Activated CD4-positive, alpha-beta T cell treated with anti-CD3 and anti-CD28 coated beads for 4 hours (primary cell): ENCODE measurements at places on chromosomes 2 and 18.

DNA sequence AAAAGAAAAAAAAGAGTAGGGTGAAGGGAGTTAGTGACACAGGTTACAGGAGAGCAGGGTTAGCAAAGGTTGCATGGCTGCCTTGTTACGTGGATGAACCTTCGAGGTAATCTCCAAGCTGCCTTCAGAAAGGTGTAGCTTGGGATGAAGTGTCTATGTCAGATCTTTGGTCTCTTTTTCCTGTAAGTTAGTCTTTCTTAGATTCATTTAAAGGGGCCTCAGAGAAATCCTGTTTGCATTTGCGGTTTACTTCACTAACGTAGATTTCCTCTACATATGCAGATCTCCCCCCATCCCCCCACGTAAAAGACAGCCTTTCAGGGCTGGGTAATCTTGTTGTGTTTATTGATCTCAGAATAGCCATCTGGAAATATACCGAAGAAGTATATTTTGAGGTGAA is 83.7 kb downstream of the MTA3 start:
- DNase-seq = peak; percentile 3

DNA sequence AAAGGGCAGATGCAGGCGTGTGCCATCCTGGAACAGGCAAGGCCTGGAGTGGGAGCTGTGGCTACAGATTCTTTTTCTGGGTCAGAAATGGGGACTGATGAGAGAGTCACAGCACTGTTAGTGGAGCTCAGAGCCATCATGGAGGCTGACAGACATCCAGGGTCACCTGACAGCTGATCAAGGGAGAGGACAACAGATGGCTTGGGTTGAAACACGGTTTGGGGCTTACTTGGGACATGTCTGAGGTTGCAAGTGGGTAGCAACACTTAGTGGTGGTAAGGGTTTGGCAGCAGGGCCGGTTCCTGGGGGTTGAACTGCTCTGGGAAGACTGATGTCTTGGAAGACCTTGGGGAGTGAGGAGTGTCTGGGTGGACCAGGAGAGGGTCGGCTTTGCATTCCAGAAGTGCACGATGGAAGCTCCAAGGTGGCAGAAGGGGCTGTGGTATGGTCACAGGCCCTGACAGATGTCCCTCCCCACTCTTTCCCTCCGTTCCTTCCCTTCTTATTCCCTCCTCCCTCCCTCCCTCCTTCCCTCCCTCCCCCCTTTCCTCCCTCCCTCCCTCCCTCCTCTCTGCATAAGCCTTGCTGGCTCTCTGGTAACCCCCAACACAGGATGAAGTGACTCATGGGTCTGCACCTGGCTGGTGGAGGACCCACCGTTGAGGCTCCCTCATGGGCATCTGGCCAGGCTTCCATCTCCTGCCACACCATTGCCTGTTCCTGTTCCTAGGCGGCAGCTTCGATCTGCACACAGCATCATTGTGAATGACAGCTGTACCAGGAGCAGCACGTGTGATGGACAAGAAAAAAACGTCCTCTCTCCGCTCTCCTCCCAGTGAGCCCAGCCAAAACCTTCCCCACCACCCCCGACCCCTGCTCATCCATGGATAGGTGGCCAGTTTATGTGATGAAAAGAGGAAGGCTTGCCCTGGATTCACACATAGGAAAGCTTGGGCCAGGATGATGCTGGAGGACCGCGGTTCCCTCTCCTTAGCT is 63.8 kb upstream of the RPL31 start:
- no peak for DNase-seq

DNA sequence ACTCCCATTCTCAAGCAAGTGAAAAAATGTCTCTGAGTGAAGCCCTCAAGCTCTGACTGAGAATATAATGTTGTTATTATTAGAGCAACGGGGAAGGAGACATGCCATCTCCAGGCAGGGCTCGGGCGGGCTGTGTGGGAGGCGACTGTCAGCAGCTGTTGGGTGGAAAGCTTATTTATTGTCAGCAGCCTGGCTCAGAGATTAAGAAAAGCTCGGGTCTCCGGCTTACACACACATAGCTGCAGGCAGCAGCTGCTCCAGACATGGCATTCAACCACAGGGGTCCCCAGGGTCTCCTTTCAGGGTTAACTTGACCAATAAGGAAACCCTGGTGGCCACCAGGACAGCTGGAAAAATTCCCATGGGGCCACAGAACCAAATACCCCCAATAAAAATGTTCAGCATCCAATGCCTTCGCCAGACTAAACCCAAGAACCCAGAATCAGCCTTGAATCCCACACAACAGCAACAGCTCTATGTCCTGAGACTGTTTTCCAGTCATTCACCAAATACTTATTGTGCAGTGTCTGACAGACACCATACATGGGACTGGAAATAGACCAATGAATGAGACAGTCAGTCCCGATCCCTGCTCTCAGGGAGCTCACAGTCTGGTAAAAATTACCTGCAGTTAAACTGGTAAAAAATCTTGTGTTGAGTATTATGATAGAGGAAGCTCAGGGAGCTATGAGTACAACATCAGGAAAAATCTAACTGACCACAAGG is 70.5 kb upstream of the RTN4 start:
- no peak for DNase-seq

DNA sequence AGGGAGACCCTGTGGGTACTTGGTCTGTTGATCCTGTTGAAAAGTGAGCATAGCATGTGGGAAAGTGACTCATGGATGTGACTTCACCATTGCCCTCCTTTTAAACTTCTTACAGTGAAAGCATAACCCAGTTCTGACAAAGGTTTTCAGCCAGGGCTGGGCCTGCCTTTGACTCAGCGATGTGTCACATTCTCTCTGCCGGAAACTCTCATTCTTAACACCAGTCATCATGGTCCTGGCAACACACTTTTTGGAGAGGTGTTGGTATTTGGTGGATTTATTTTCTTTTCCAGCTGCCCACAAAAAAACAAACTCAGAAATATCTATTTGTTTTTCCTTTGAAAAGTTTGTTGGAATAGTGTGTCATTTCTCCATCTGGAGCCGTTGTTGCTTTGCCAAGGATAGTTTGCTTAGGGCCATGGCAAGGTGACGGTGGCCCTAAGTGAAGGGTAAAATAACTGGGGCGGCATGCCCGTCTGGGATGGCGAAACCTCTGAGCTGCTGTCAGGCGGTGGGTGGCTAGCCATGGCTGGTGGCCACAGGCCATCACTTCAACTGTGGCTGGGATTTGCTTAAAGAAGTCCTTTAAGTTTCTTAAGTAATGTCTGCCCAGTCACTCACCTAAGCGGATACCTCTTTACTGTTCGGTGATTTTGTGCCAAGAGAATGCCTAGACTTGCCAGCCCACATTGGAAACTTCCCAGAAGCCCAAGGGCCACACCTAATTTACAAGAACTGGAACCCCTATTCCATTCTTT is 123.3 kb downstream of the LTBP1 start:
- DNase-seq = no peak

- no peak for DNase-seq
Observed at GRCh38 chr2:228901531-228901930, 369.6 kb downstream of the PID1 start.

DNA sequence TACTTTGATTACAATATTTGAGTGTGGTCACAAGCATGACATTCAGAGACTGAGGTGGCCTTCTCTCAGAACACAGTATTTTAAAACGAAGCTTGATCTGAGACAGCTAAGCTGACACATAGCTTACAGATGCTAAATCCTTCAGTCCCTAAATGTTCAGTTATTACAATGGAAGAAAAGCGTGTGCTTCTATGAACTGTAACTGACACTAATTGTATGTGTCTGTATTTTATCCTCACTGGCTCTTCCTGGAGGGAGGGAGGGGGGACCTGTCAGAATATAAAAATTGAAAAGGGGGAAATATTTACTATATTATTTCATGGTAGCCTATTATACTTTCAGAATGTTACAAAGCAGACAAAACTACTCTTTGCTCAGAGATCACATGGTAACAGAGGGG is 340.2 kb downstream of the FIGN start:
- no peak for DNase-seq

GRCh38 chr18:72456802-72457201 is 87.3 kb downstream of the CBLN2 start:
- DNase-seq = no peak

DNA sequence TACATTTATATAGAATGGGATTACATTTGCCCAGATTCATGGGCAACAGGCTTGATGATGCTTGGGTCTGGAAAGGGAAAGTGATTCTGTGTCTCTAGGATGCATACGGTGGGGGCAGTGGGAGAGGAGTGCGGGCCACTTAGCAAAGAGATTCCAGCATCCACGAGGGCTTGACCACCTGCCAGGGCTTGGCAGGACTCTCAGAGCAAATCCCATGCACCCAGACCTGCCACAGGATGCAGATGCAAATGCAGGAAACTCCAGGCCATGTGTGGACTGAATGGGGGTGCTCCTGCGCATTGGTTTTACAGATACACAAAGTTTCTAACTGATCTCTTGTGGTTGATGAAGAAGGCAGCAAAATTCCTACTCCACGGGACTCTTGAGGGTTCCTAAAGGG is 334.7 kb downstream of the CYRIA start:
- no peak for DNase-seq

DNA sequence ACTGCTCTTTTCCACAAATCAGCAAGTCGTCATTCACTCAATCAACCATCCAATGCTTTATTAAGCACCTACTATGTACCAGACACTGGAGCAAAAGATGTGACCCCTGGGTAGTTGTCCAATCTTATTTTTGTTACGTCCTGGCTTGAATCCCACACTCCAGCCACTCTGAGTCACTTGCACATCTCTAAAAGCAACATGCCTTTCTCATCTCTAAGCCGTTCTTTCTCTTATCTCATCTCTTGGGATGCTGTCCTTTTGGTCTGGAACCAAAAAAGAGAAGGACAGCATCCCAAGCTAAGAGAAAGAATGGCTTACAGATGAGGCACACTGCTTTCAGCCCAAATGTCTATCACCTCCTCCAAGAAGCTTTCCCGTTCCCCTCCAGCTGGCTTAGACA is 58.8 kb downstream of the RNF152 start:
- DNase-seq = no peak

- no peak for DNase-seq
Observed at GRCh38 chr2:152309352-152310214, 25.4 kb upstream of the FMNL2 start.

- peak; percentile 2 for DNase-seq
Observed at GRCh38 chr2:319059-319600, 31.2 kb upstream of the ALKAL2 start.

DNA sequence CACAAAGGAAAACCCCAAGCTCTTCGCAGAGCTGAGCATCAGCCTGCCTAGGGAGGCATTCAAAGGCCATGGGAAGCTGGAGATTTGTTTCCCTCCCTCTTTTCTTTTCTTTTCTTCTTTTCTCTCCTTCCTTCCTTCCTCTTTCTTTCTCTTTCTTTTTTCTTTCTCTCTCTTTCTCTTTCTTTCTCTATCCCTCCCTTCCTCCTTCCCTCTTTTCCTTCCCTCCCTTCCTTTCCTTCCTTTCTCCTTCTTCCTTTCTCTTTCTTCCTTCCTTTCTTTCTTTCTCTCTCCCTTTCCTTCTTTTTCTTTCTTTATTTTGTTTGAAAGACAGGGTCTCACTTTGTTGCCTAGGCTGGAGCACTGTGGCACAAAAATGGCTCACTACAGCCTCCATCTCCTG is 168.4 kb upstream of the ARL4C start:
- no peak for DNase-seq

- DNase-seq = no peak
Observed at GRCh38 chr2:8116661-8117060, 565.2 kb upstream of the ID2 start.

DNA sequence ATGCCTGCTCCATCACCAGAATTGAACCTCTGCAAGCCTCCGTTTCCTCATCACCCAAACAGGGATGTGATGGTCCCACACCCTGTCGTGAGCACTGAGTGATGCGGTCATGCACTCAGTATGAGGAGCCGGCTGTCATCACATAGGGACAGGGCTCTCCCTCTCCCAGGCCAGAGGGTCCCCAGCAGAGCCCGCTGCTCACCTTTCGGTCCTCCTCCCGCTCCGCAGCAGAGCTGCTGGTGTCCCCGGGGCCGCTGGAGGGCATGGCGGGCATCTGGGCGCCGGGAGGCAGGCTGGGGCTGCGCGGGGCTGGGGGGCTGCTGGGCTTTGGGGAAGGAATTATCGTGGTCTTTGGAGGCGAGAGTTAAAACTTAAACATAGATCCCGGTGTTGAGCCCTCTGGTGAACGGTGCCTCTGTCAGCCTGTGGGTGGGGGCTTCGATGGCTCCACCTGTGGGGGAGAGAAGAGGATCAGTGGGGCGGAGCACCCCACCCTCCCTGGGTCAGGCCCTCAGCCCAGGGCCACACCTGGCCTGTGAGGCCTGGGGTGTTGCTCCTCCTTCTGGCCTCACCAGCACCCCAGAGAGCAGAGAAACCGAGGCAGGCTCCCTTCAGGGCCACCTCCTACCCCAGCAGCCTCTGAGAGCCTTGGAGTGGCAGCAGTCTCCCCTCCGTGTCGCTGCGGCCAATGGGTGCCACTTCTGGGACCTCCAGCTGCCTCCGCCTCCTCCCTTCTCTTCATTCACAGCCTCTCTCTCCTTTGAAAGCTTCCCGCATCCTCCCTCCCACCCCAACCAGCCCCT is 27.8 kb downstream of the DNMT3A start:
- DNase-seq = no peak

- no peak for DNase-seq
Observed at GRCh38 chr2:174335254-174335987, 667 bp downstream of the SP9 start.

GRCh38 chr2:100708333-100708732 is 111.6 kb upstream of the NPAS2 start:
- DNase-seq = no peak

DNA sequence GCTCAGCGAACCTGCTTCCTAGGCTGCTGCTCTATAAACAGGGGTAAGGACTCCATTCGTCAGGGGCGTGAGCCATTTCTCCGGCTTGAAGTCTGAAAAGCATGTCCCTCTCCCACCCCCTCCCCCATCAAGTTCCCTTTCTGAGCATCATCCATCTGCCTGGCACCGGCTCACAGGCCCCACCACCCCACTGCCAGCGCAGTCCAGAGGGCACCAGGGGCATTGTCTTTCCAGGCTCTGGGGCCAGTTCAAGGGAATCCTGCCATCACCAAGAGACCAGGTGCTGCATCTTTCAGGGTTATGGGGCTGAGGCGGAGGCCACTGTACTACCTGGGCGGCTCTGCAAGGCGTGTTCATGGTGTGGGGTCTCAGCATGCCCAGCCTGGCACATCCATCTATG is 64.7 kb upstream of the EDAR start:
- DNase-seq = no peak

DNA sequence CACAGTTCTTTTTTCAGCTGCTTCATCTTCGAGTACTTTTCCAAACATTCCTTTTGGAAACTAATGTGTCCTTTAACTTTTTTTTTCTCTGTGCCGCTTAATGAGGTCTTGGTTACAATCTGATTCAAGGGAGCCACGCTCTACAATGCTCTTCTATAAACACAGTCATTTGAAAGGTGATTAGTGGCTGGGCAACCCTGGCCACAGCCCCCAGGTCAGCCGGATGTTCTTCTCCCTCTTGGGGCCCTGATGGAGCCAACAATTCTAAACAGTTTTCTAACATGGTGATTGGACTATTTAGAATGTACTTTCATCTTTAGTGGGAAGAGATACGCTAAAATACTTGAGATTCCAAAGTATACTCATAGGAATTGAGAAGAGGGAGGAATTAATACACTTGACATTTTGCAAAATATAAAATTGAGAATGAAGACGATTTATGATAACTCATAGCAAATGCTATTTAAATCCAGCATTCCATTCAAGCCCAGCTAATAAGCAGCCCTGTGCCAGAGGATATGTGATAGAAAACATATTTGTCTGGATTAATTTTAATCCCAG is 83.7 kb upstream of the MBOAT2 start:
- DNase-seq = no peak

GRCh38 chr2:171244970-171245782 is 84.5 kb upstream of the TLK1 start:
- no peak for DNase-seq
